ENCODE measurements at places on chromosomes 3 and 15. TPM values are rescaled to one million over a fixed set of nuclear protein-coding genes. Genes with fewer than 3 reads are reported as not detected.

DNA sequence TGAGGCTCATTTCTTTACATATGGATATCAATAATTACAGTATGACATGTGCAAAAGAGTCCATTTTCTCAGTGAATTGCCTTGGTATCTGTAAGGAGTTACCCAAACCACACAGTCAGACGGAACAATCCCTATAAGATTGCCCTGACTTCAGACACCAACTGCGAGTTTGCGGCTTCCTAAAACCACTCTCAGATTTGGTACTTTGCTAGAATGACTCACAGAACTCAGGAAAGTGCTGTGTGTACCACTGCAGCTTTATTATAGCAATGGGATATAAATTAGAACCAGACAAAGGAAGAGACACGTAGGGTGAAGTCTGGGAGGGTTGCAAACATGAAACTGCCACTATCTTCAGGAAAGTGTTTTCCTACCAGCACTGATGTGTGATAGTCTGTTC is 45.8 kb upstream of the ATP13A3 start:
- DNase-seq = no peak

DNA sequence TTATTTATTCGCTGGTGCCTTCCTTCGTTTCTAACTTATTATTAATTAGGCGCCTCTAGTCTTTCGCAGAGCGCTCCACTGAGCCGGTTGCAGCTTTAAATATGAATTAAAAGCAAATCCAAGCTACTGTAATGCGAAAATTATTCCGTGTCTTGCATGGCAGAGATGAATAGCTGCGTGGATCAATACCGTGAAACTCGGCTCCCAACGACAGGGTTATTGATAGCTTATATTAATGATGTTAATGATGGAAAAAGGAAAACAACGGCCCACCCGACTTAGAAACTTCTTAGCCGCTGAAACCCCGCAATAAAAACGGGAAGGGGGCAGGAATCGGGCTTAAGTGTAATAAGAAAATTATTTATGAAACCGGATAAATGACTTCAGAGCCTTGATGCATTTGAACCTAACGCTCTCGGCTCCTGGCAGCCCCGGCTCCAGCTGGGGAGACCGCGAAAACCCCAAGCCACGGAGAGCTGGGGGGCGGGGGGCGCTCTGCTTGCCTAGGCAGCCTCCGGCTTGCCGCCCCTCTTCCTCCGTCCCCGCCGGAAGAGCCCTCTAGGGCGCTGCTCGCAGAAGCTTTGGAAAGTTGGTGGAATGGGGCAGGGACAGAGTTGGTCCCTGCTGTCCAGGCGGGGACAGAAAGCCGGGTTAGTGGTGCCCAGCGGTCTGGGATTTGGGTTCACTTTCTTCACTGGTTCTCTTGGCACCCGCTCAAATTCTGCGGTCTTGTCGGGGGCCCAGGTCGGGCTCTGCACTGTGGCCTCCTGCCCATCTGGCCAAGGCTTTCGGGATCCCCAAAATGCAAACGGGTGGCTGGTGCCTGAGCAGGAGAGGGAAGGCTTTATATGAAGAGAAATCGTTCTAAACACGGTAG is 7.7 kb upstream of the ONECUT1 start:
- DNase-seq = no peak

DNA sequence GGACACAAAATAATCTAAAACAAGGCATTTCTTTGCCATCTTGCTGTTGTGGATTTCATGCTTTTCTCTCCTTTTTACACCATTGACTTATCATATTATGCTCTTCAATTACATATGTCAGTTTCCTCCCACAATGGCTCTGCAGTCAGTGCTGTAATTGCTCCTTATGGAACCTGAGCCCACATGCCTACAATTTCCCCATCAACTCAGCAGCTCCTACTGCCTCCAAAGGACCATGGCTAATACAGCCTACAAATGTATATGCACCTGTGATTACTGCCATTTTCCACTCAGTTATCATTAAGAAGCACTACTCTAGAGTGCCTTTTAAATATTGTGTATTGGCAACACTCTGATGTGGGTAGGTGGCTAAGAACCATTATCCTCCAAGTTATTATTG is 30.8 kb downstream of the RTP4 start:
- DNase-seq = no peak

GRCh38 chr15:31268108-31268501 is 58.5 kb upstream of the KLF13 start:
- no peak for DNase-seq

DNA sequence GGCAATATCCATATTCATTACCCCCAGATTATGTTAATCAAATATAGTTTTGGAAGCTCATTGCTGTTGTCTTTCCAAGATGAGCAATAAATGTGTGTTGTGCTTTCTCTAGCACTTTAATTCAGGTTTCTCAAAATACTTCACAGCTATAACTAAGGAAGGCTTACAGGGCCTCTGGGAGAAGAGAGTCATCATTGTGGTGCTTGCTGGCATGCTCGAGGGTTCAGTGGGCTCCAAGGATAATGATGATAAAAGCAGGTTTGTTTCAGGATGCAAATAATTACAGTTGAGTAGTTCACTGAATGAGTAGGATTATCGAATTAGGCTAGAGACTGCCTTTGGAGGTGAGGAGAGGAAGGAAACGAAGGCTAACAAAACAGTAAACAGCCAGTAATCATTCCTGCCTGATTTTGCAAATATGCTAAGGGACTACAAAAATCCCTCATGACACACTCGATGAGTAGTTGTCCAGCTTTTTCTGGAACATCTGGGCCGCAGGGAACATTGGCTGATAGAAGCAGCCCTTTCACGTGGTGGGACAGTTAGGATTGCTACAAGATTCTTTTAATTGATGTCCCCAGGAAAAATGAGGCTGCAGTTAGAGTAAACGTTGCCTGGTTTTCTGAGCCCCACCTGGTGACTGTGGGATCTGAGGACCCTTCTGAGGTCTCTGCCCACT is 54.1 kb downstream of the SLC7A14 start:
- DNase-seq = no peak

- peak; percentile 18 for DNase-seq
Observed at GRCh38 chr15:87167055-87167454, 1087.4 kb downstream of the AGBL1 start.

DNA sequence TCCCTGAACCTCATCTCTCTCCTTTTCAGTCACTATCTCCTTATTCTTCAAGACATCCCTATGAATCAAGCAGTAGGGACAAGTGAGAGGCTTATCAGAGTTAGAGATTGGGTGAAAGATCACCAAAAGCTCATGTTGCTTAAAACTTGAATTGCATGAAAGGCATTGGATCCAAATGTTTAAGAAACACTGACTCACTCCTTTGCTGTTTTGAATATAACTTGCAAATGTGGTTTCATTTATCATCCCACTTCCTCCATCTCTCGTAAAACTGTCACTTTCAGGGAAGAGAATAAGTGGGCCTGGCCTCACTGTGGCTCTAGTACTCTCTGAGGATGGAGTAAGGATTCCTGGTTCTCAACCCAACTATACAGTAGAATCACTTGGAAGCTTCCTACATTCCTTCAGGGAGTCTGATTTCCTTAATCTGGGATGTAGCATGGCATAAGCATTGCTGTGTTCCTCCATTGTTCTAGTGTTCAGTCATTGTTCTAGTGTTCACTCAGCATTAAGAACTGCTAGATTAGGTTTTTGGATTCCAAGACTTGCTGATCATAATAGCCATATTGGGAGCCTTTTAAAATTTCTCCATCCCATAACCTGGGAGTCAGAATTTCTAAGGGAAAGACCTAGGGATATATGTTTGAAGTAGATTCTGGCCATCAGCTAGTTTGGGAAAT is 171.8 kb downstream of the TMEM108 start:
- DNase-seq = peak; percentile 27

DNA sequence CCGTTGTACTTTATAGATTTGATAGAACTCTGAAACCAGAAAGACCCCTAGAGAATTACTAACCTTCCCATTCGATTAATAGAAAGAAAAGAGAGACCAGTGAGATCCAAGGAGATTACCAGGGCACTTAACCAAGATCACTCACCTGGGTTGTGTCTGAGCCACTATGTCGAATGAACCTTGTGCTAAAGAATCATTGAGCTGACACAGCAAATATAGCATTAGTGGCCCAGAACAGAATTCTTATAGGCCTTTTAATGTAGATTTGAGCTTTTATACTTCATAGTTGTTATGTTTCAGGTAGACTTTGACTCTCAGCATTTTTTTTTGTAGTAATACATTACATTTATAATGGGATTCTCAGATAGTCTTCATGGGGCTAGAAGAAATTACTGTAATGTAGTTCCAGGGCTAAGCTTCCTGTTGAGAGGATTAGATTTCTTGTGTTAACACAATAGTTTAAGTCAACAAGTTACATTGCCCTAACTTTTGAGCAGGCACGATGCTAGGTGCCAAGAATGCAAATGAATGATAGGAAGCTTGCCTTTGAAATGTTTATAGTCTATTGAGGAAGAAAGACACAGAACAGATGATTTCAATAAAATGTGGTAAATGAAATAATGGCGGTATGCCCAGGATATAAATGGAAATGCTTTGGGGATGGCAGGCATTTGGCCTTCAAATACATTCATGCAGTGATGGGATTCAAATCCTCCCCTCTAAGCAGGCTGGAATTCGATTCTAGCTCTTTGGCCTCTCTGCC is 24.4 kb upstream of the ABHD10 start:
- DNase-seq = peak; percentile 11

- peak; percentile 75 for DNase-seq
Observed at GRCh38 chr3:156648086-156648485, 26.3 kb upstream of the TIPARP start.

- DNase-seq = no peak
Observed at GRCh38 chr15:75544359-75544758, 34.8 kb downstream of the PTPN9 start.

- DNase-seq = peak; percentile 33
Observed at GRCh38 chr3:171088496-171088895, 62.0 kb upstream of the SLC2A2 start.

DNA sequence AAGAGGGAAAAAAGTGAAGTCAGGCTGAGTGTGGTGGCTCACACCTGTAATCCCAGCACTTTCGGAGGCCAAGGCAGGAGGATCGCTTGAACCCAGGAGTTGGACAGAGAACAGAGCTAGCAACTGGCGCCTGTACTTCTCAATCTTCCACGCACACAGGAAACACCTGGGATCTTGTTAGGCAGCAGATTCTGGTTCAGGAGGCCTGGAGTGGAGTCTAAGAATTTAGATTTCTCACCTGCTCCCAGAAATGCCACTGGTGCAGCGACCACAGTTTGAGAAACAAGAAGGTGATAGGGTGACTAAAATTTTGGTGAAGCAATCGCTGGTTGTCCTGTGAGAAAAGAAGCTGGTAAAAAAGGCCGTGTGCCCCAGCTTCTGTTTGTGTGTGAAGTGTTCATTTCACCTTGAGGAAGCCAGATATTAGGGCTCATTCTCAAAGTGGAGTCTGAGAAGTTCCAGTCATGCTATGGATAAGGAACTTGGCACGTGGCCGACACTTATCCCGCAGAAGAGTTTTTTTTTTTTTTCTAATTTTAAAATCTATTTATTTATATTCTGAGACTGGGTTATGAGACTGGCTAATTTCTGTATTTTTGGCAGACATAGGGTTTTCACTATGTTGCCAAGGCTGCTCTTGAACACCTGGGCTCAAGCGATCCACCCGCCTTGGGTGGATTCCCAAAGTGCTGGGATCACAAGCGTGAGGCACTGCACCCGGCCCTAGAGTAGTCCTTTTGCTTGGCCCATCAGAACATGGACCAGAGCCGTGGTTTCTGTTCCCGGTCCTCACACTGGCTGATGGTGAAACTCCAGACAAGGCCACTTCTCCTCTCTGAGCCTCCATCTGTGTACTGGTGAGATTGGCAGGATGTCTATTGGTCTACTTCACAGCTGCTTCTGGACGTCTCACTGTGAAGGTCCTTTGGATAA is 324.6 kb upstream of the PROK2 start:
- DNase-seq = no peak

DNA sequence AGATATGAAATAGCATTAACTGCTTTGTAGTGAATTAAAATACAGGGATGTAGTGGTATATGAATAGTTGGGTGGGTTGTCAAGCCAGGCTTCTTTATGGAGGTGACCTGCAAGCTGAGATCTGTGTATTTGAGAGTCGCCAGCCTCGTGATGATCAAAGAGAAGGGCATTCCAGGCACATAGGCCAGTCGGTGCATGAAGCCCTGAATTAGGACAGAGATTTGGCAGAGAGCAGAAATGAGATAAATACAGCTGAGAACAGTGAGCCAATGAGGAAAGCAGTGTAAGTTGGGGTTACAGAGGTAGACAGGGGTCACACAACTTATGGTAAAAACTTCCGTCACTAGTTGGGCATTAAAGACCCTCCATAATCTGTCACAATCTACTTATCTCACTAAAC is 641.9 kb downstream of the OTOL1 start:
- DNase-seq = no peak

DNA sequence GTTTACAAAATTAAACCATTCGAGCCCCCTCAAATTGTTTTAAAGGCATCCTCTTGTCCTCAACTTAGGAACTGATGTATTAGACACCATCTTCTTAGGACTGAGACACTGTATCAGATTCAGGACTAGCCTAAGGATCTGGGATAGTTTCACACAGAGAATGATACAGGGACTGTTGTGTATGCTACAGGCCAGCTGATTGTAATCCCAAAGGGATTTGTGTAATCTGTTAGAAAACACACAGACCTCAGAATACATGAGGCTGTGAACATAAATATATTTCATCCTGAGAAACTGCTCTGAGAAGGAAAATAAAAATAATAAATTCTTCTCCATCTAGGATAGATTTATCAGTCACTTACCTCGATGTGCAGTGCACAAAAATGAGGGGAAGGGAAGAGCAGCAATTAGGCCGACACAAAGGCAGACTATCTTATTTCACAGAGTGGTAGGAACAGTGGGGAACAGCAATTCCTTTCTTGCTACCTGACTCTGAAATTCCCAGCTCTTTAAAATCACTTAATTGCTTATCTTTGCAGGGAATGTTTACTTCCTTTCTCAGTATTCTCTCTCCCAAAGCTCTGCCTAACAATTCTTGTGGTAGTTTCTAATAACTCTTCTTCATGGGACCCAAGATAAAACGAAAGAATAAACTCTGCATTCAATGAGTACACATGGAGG is 322.5 kb downstream of the MAGI1 start:
- DNase-seq = no peak

DNA sequence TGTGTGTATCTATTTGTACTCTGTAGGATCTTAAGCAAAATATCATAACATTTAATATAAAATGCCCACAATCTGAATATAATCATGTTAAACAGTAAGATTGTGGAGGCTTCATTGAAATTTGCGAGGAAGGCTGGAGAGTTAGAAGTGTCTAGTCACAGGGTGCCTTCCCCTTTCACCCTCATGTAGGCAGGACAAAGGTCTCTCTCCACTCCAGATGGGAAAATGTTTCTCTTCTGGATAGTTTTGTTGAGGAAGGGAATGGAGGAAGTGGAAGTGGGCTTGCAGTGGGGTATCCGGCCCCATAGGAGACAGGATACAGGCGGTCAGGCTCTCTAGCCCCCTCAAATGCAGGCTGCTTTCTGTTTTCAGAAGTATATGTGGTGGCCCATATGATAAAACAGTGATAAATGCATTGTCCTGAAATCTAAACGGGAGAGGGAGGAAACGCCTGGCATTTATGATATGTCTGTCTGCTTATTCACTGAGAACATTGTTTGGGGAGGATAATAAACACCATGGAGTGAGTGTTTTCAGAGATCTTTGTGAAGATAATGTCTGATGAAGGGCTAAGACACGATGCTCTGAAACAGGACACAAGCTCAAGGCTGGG is 13.3 kb upstream of the MYZAP start:
- no peak for DNase-seq

- no peak for DNase-seq
Observed at GRCh38 chr3:152193673-152194267, 75.0 kb upstream of the MBNL1 start.

C2CD4B gene
- total RNA-seq = not detected

CADPS gene
- not detected for total RNA-seq

KNG1 gene
- total RNA-seq = not detected

TOMM70 gene
- total RNA-seq = 35.1 TPM

TMEM158 gene
- 3.3 TPM for total RNA-seq

GPR62 gene
- not detected for total RNA-seq

CNTN4 gene
- under 0.01 TPM for total RNA-seq

GOLGA6B gene
- total RNA-seq = not detected

MAGI1 gene
- 26.4 TPM for total RNA-seq
